Activated CD4-positive, alpha-beta T cell treated with anti-CD3 and anti-CD28 coated beads, Interleukin-2, amount 10 ng/mL, durations not matched to agents 24 days and 14 days (primary cell): ENCODE measurements at places on chromosomes 5 and 9.
A peak's percentile ranks its signal among the peaks of the same experiment; 100 is the strongest.

DNA sequence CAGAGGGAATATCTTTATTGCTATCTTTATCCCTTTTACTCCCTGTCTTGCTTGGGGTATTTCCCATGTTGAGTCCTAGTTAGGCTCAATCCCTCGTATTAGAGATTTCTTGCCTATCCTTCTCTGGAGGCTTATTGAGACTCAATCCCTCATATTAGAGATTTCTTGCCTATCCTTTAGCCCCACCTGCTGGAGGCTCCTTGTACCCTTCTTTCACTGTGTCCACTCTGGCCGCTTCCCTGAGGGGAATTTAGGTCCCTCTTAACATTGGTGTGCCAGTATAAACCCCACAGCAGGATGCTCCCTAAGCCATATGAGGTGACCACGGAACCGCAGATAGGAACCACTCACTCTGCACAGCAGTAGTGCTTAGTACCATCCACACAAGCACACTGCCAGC is 110.7 kb upstream of the MAMDC2 start:
- no peak for DNase-seq

- DNase-seq: no peak
Measured at GRCh38 chr9:98311541-98311940, 56.1 kb upstream of the TBC1D2 start.

DNA sequence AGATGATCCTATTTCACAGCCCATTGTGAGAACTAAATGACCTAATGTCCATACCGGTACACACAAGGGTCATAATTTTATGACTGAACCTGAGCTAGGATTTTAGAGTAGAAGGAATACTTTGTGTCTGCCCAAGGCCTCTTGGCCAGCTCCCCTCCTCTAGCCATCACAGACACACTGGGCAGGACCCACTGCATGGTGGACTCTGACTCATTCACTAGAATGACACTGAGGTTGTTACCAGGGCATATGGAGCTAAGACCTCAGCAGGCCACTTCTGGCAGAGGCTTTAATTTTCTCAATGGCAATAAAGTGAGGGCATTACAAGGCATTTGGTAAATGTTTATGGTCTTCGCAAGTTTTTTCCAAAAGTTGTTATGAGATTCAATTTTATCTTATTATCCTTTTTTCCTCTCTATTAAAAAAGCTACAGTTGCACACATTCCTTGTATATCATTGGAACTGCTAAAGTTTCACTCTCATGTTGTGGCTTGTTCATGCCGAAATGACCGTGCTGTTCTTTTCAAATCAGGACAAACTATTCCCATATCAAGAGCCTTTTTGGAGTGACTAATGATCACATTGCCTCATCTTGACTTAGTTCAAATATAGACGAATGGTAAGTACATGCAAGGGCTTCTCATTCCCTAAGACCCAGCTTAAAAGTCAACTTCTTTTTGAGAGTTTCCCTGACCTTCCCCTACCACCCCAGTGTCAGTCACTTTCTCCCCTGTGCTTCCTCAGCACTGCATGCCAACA is 595.7 kb downstream of the ACTL7B start:
- DNase-seq: no peak

DNA sequence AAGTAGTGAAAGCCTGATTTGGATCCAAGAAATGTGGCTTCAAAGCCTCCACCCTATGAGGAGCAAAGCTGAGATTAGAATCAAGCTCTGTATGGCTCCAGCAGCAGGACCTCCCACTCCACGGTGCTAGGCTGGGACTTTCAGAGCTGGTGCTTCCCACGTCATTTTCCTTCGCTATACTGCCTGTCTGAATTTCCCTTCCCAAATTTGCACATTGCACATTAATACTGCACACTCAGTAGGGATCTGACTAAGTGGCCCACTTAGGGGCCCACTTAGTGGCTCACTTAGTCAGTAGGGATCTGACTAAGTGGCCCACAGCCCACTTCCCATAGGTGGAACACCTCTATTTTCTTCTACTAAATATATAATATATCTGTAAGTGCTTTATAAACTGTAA is 14.1 kb upstream of the SPDL1 start:
- no peak for DNase-seq

DNA sequence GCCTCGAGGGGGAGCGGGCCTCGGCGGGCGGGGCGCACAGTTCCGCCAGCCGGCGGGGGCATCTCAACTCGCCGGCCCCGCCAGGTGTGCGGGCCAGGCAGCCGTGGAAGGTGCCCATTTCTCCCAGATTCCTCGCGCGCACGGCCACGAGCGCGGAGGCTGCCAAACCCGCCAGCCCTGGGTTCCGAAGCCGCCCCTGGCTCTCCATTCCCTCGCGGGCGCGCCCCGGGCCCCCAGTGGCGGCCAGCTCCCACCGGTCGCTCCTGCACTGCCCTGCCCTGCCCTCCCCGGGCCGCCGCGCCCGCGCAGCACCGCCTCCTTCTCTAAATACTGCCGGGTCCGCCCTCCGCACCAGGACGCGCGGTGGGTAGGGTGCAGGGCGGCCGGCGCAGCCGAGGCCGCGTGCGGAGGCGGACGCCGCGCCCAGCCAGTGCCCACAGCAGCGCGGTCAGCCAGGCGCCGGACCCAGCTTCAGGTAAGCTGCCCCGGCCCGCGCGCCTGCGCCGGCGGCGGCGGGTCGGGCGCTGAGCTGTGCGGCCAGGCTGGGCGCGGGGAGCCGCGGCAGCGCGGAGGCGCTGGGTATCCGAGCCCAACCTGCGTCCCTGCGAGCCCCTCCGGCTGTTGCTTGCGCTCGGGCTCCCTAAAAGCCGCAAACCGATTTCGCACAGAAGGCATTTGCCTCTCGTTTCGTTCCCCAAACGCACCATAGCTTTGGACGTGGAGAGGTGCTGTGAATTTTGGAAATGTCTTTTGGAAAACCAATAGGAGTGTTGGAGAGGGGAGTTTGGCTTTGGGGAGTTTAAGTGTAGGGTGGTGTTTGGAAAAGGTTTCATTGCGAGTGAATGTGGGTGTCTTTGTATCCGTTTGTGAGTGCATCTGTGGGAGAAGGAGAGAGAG is at the start of gene TMEM171:
TSS of gene TMEM171 (plus strand) at position 354 of the 897 bp plus-strand sequence. CDS start 2,799 bp downstream, outside the sequence.
- no peak for DNase-seq

- DNase-seq: no peak
Measured at GRCh38 chr5:68739752-68740151, 354.1 kb upstream of the SLC30A5 start.

GRCh38 chr9:136028760-136029470 is 66.2 kb downstream of the NACC2 start:
- no peak for DNase-seq

DNA sequence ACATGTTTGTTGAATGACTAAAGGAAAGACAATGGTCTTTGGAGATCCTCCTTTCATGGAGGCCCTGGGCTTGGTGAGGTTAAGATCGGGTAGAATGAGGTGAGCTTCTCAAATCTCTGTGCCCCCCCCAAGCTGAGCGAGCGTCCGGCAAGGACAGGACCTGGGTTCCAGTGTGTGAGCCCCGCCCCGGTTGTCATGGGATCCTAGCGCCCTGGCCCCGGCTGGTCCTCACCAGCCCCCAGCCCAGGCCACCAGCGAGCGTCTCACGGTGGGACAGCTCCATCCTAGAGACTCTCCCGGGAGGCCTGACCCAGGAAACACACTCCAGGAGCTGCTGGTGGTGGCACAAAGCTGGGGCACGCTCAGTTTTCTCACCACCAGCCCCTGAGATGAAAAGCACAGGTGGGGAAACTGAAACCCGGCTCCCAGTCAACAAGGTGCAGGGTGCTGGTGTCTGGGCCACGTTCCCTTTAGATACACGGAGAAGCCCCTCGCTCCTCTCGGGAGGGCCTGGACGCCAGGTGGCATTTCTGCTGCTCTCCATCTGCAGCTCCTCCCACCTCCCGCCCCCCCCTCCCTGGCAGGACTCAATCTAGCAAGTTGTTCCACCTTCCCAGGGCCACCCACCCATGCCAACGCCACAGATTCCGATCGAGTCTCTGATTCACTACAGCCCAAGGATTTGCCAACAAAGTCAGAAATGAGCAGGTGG is 131.3 kb upstream of the PPP1R26 start:
- DNase-seq: no peak

DNA sequence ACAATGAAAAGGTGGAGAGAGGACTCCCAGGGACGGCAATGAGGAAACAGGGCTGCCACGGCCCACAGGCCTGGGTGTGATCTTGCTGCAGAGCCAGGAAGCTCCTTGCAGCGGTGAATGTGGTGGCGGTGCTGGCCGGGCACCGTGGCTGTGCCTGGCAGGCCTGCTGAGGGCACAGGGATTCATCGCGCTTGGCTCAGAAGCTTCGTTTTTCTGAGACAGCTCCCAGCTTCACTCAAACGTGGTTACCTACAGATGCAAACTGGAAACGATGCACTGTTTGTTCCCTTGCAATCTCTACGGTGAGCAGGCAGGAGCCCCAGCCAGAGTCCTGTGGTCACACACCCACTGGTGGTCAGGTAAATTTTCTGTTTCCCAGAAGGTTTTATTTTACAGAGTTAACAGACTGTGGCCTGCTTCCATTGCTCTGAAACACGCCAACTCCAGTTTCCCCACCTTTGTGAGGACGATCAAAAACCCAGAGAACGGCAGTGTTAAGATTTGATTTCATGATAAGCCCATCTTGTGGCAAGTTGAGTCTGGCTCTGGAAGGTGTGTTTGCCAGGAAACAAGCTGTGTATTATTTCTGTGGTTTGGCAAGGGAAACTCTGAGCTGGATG is 183.9 kb downstream of the AUH start:
- peak; percentile 81 for DNase-seq

- no peak for DNase-seq
Measured at GRCh38 chr9:78994471-78994870, 577.3 kb upstream of the TLE4 start.

DNA sequence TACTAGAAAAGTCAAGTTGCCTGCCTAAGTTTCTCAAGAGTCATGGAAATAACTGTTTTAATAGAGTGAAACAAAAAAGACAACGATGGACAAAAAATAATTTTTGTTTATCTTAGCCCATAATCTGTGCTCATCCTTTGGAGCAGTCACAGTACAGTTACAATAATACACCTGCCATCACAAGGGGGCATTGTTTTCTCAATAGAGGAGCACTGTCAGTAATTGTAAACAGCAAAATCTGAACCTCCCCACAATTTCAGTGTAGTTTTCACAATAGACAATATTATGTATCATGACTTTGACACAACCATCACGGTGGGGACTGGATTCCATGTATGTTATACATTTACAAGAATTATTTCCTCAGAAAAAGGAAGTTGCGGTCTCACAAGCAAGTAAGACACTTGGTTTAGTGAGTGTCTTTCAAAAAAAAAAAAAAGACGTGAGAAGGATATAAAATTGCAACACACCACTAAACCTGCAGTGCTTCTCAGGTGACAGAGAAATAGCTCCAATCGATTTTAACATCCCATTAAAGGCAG is 586.3 kb downstream of the PTPRD start:
- DNase-seq: no peak

- DNase-seq: no peak
Measured at GRCh38 chr9:32486839-32487562, 39.0 kb downstream of the RIGI start.

GRCh38 chr5:85140471-85140870 is 755.8 kb upstream of the EDIL3 start:
- DNase-seq: no peak

DNA sequence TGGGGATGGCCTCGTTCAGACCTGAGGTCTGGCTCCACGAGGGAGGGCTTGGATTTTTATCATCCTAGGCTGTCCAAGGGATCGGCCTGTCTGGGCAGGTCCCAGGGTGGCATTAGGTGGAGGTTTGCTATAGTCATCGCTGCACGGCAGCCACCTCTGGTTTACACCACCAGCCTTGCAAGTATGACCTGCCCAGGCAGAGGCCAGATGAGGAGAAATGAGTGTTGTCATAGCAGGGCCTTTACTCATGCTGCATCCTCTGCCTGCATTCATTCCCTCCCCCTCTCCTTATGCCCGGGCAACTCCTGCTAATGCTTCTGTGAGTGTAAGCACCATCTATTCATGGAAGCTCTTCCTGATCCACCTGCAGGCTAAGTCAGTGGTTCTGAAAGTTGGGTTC is 15.3 kb upstream of the NDST1 start:
- DNase-seq: no peak

DNA sequence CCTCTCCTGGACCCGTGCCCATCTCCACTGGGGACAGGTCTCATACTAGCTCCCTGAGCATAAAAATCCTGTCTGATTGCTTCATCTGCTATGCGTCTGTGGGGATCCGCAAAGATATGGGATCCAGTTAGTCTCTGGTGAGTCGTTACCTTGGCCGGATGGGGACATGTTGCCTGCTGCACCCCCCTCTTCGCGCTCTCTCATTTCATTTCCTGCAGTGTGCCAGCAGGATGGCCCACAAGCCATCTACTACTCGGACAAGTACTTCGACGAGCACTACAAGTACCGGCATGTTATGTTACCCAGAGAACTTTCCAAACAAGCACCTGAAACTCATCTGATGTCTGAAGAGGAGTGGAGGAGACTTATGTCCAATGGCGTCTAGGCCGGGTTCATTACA is 17.0 kb upstream of the CEP78 start:
- no peak for DNase-seq

DNA sequence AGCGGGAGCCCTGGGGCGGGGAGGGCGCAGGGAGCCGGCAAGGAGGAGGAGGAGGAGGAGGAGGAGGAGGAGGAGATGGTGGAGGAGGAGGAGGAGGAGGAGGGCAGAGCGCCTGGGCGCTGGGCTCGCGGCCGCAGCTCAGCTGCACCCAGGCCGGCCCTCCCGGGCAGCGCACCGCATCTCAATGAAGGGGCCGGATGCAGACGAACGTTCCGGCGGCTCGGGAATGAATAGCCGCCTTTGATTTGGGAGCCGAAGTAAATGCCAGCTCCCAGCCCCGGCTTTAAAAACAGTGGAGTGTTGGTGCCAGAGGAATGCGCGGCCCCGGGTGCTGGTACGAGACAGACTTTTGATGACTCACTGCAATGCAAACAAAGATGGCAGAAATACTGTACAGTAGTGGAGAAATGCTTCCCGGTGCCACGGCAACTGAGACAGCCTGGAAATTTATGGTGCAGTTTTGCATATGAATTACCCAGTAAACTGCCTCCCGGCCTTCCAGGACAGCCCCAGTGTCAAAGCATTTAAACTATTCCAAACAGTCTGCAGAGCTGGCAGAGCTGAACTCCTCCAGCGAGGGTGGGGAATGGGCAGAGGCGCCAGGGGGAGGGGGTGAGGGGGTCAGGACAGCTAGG is 43.1 kb downstream of the NACC2 start:
- DNase-seq: no peak

DNA sequence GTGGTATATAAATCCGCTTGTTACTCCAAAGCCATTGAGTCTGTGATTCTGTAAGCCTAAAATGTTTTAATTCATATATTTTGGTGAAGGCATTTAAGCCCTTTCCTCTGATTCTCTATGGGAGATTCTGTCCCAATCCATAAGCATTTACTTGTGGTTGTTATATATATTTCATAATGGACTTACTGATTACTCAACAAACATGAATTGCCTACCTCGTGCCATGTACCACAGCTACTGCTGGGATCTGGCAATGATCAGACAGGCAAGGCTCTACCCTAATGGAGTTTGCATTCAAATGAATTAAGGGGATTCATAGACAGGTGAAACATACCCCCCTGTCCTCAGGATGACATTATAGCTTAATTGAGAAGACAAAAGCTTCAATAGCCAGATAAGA is 54.5 kb downstream of the C9orf152 start:
- no peak for DNase-seq
